ENCODE measurements at places on chromosomes 5 and 9.

- DNase-seq: no peak
Measured at GRCh38 chr5:11903614-11904264, 507 bp downstream of the CTNND2 start.

- DNase-seq: no peak
Measured at GRCh38 chr9:4514252-4515128, 24.2 kb downstream of the SLC1A1 start.

DNA sequence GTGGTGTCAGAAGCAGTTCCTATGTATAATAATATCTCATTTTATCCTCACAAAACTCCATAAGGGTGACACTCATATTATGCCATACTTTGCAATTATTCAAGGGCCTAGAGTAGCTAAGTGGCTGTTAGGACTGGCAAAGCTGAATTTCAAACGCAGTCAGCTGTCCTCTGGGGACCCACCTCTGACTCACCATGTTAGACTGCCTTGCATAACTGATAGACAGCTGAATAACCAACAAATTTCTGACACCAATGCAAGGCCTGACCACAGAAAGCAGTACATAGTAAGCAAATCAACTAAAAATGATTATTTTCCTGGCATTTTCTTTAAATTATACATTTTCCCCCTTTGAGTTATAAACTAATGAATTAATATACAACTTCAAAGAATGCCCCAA, 251.6 kb upstream of the PTGER4 start:
- DNase-seq: no peak

DNA sequence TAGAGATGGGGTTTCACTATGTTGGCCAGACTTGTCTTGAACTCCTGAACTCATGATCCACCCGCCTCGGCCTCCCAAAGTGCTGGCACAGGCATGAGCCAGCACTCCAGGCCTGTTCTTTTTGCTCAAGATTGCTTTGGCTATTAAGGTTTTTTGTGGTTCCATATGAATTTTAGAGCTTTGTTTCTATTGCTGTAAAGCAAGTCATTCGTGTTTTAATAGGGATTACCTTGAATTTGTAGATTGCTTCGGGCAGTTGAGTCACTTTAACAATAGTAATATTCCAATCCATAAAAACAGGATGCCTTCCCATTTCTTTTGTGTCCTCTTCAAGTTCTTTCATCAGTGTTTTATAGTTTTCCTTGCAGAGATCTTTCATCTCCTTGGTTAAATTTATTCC, 22.1 kb downstream of the C6 start:
- DNase-seq: no peak

DNA sequence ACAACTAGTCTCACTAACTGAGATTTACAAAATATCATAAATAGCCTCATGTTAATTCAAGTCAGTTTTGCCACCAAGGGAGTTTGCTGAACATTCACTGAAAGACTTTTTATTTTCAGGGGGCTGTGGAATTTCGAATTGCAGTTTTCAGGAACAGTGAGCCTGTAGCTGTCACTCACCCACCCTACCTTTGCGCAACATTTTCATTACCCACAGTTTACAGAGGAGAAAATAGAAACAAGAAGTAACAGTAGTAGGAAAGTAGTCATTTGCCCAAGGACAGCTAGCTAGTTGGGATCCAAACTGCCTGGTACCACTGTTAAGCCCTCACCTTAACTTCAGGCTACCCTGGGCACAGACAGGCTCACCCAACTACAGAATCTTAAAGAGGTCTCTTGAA, 154.1 kb downstream of the ADAMTS12 start:
- no peak for DNase-seq

DNA sequence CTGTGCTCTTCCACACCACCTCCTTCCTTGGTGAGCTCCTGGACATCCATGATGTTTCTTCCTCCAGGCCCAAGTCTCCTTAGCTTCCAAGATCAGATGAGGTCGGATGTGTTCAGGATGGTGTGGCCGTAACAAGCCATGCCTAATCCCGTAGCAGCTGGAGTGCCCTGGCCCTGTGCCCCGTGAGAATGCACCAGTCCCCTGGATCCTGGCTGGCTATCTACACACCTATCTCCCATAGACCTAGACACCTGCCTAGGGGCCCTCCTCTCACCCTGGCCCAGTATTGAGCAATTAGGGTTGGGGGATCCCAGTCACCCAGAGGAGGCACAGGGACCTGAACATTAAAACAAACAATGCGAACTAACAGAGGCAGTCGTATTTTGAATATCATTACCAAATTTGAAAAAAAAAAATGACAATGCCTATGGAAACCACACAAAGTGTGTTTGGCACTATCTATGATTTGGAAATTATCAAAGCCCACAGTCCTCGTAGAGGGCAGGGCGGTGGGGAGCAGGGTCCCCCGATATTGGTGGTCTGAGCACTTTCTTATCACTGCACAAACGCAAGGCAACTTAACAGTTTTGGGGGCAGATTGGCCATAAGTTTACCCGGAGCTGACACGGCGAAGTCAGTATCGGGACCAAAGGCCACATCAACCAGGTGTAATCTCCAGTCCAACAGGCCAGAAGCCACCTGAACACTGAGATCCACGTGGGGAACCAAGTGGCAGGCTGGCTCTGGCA, 13.2 kb downstream of the ENG start:
- no peak for DNase-seq

GRCh38 chr5:89342106-89342876, 459.3 kb upstream of the MEF2C start:
- no peak for DNase-seq

GRCh38 chr5:66655395-66656324, 59.5 kb downstream of the MAST4 start:
- DNase-seq: no peak

DNA sequence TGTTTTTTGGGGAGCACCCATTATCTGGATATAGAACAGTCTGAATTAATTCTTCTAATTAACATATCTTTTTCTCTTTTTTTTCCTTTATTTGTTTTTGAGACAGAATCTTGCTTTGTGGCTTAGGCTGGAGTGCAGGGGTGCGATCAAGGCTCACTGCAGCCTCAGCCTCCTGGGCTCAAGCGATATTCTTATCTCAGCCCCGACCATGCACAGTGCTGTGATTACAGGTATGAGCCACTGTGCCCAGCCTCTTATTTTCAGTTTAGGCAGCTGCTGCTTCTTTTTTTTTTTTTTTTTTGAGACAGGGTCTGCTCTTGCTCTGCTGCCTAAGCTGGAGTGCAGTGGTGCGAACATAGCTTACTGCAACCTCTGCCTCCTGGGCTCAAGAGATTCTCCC, 20.2 kb downstream of the UBE2R2 start:
- DNase-seq: no peak

DNA sequence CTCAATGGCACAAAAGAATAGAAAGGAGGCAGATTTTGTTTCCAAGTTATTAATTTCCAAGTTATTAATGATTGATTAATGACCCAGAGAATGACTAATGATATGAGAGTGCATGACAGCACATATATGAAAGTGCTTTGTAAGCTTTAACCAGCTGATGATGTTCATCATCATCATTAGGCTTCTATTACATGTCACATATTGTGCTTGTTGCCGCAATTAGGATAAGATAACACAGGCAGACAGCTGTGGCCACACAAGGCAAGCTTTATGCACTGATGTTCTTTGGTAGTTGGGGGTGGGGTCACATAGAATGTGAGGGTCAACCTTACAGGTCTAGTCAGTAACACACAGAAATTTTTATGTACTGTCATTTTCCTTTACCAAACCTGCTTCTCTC, 219.7 kb downstream of the TRPM3 start:
- no peak for DNase-seq

DNA sequence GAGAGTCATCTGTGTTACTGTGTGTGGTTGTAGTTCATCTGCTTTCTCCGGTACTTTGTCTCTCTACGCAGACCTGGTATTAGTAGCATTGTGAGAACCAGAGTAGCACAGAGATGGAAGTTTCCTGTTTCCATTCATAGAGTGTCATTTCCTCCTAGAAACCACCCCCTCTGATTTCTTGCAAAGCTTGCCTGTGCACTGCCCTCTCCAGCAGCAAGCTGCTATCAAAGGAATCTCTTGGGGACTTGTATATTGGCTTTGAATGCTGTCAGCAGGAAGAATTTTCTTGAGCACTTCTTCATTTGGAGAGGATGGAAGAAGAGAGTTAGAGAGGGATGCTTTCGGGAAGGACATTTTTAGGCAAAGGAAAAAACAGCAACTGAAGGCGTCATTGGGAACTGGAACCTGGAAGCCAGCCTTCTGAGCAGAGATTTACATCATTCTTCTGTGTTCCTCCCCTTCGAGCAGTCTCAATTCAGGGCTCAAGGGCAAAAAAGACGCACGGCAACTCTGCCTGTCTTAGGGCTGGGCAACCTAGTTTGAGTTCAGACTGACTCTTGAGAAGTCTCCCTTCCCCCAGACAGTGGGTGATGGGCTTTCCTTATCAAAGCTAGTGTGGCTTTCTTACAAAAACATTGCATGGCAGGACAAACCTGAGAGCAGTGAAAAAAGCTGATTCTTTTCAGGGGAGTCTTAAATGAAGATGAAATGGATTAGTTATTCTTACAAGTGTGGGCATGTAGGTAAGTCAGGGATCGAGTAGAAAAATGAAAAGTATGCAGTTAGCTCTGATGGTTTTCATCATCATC, 226.3 kb downstream of the AOPEP start:
- DNase-seq: no peak

DNA sequence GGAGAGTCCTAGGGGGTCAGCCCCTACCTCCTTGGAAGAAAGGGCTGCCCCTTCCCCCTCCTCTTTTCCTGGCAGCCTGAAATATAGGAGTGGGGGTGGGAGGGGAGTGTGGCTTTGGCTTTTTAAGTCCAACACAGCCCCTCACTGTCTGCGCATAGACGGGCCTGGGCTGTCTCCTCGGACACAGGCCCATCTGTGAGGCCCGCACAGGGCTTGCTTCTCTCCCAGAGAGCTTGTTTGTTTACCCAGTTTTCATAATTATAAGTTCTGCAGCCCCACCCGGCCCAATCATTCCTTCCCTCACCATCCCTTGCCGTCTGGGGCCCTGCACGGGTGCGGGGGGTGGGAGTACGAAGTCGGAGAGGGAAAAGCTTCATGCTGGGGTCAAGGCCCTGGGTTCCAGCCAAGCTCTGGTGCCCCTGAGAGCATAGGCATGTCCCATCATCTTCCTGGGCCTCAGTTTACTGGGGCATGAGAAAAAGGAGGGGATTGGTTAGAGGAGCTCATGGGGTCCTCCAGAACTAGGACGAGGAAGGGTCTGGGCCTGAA, 54.0 kb upstream of the STXBP1 start:
- DNase-seq: no peak

DNA sequence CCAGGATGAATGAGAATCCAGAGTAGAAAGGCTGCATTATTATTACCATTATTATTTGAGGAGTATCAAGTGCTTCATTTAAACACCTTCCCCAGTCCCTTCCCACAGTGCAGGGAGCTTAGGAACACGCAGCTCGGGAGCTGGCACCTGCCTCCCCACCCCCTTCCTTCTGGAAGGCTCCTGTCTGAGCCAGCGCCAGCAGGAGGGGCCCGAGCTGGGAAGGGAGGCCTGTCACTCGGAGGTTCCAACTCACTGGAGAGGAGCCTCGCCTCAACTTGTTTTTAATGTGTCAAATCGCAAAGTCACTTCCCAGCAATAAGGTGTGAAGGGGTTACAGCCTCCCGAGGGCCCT, 156.4 kb upstream of the IRX4 start:
- DNase-seq: no peak

GRCh38 chr9:34403554-34404380, 27.1 kb upstream of the MYORG start:
- DNase-seq: peak; percentile 48
